ENCODE measurements at places on chromosomes 16 and 17. TPM values are rescaled to one million over a fixed set of nuclear protein-coding genes. Genes with fewer than 3 reads are reported as not detected.

The PRPF8 gene
- total RNA-seq, result 112 TPM

The EMP2 gene
- total RNA-seq, result 10.7 TPM

The NHERF2 gene
- total RNA-seq, result 20.6 TPM

The ST6GALNAC2 gene
- 0.96 TPM for total RNA-seq

The NLGN2 gene
- 2.3 TPM for total RNA-seq

The SULT1A2 gene
- total RNA-seq, result 0.56 TPM

The GPRC5C gene
- 7.9 TPM for total RNA-seq

The ARL5C gene
- total RNA-seq, result not detected

The MT3 gene
- total RNA-seq, result not detected

The STH gene
- total RNA-seq, result not detected

The DPEP2 gene
- under 0.01 TPM for total RNA-seq

The SDK2 gene
- total RNA-seq, result 0.28 TPM

The RCVRN gene
- total RNA-seq, result not detected

The FZD2 gene
- total RNA-seq, result 17.8 TPM

The JPT1 gene
- 60.3 TPM for total RNA-seq
